Activated naive CD8-positive, alpha-beta T cell treated with anti-CD3 and anti-CD28 coated beads, Interleukin-2, amount 50 U/mL, for 24 hours (primary cell): ENCODE measurements at places on chromosomes 4 and X.

DNA sequence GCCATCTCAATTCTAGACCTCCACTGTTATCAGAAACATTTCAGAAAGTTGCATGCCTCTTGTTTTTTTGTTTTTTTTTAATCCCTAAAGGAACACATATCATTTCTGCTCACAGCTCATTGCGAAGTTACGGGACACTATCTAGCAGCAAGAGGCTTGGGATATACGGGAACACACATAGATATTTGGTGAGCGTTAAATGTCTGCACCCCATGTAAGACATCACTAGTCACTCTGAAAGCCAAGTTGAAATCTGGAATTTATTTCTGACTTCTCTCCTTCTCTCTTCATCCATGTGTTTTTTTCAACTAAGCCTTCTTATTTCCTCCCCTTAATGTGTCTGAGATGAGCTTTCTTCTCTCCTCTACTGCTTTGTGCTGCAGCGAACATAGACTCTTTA lies 683.7 kb downstream of the PDHA2 start:
- no peak for DNase-seq

DNA sequence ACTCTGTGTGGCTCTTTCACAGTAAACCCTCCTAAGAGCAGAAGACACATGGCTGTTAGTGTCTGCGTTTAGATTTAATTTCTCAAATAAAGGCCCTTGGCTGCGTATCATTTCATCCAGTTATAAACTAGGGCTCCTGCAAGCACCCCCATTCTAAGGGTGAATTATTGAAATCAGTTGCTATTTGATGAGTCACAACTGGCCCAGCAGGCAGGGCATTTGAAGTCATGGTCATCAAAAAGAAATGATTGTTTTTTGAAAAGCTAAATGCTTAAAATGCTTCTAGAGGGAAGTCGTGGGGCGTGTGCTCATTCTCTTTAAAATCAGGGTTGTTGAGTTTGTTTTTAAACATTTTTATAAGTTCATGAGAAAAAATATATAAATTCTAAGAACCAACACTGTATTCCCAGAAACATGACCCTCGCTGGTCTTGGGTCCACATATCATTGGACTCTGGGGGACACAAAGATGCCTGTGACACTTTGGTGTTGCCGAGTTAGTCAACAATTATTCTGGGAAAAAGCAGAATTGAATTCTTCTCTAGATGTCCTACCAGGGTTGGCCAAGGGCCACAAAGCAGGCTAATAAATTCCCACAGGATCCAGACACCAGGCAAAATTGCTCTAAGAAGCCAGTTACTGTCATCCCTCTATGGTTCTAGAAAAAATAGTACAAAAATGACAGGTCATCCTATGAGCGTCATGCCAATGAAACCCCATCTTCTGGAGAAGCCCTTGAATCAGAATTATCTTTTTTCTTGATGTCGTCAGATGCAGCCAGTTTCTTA lies 99.5 kb upstream of the MYOZ2 start:
- DNase-seq: no peak

- no peak for DNase-seq
Observed at GRCh38 chrX:154737136-154737535, 13.7 kb downstream of the GAB3 start.

- DNase-seq: no peak
Observed at GRCh38 chrX:115192244-115192700, 3.1 kb downstream of the RBMXL3 start.

DNA sequence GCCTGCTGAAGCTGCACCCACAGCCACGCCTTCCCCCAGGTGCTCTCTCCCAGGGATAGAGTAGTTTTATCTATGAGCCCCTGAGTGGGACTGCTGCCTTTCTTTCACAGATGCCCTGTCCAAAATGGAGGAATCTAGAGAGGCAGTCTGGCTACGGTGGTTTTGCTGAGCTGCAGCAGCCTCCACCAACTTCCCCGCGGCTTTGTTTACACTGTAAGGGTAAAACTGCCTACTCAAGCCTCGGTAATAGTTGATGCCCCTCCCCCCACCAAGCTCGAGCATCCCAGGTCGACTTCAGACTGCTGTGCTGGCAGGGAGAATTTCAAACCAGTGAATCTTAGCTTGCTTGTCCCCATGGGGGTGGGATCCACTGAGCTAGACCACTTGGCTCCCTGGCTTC lies 84.5 kb downstream of the PRKG2 start:
- no peak for DNase-seq

- DNase-seq: no peak
Observed at GRCh38 chr4:140135529-140136088, 18.4 kb downstream of the MAML3 start.

DNA sequence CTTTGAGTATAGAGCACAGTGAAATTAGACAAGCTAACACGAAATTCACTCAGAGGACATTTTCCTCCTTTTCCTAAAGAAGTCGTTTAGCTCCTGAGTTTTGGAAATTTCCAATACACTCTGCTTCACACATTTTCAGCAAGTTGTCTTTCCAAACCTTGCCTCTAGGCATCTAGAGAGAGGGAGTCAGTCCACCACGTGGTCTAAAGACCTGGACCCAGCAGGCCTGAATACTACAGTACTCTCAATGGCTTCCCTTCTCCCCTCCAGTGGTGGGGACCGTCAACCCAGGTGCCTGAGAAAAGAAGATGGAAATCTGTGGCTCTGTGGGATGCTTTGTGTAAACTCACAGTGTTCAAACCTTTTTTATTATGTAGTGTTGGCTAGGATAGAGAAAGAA lies 13.9 kb upstream of the SCML2 start:
- no peak for DNase-seq

GRCh38 chr4:2320746-2321145 lies 58.8 kb upstream of the MXD4 start:
- DNase-seq: no peak

DNA sequence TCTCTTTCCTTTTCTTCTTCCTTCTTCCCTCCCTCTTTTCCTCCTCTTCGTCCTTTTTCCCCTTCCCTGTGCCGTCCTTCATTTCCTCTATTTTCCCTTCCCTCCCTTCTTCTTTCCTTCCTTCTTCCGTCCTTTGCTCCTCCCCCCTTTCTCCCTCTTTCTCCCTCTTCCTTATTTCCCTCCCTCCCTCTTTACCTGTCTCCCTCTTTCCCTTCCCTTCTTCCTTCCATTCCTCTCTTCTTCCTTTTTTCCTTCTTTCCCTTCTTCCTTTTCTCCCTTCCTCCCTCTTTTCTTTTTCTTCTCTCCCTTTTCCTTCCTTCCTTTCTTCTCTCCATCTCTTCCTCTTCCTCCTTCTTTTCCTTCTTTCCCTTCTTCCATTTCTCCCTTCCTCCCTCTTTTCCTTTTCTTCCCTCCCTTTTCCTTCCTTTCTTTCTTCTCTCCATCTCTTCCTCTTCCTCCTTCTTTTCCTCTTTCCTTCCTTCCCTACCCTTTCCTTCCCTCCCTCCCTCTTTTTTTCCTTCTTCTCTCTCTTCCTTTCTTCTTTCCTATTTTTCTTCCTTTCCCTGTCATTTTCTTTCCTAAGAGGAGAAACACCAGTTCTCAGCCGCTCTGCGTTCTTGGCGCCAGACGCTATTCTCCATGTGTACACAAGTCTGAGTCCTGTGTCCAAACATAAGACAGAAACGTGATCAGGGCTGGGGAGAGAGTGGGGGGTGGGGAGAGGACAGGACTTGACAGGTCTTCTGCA lies 597.1 kb downstream of the MID1IP1 start:
- DNase-seq: no peak

DNA sequence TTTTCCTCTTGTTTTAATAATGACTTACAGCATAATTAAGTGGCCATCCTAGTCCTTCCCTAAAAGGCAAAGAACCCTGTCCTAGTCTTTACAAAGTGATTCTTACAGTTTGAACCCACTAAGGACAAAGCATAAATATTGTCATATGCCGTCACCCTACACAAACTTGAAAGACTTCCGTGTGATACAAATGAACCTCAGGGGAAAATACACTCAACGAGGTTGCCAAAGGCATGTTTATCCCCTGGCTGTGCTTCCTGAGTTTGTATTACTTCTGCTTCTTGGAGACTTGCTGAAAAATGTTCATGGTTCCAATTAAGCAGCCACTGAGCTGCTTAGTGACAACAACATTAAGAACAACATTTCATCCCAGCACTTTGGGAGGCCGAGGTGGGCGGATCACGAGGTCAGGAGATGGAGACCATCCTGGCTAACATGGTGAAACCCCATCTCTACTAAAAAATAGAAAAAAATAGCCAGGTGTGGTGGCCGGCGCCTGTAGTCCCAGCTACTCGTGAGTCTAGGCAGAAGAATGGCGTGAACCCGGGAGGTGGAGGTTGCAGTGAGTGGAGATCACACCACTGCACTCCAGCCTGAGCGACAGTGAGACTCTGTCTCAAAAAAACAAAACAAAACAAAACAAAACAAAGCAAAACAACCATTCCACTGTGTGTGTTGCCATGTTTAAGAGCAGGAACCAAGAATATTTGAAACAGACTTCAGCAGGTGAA lies 16.2 kb downstream of the RASSF6 start:
- DNase-seq: no peak

DNA sequence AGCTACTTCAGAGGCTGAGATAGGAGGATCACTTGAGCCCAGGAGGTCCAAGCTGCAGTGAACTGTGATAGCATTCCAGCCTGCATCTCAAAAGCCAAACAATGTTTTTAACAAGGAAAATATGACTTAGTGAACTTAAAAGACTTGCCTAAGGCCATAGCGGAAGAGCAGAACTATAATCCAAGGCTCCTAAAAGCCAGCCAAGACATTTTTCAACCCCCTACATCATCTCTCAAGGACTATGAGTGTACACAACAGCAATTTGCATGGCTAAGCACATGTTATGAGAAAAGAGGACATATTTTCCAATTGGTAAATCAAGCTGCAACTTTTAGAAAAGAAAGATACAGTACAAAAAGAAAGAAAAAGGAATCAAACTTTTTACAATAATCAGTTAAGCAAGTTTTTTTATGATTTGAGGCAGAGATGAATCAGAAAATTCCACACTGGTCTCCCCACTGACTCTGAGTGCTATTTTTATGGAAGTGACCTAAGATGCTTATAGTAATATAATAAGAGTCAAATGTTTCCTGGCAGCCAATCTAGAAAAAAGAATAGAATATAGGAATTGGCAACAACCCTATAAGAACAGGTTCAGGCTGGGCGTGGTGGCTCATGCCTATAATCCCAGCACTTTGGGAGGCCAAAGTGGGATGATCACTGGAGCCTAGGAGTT lies 9.8 kb upstream of the ACOT9 start:
- no peak for DNase-seq

DNA sequence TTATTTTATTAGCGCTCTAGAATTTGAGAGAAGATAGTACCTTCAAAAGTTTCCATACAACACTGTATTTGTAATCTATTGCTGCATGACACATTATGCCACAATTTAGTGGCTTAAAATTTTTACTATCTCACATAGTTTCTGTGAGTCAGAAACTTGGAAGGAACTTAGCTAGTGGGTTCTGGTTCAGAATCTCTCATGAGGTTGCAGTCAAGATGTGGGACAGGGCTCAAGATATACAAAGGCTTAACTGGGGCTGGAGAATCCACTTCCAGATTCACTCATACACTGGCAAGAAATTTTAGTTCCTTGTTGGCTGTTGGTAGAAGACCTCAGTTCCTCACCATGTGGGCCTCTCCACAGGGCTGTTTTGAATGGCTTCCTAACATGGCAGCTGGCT lies 11.5 kb upstream of the C4orf54 start:
- no peak for DNase-seq

DNA sequence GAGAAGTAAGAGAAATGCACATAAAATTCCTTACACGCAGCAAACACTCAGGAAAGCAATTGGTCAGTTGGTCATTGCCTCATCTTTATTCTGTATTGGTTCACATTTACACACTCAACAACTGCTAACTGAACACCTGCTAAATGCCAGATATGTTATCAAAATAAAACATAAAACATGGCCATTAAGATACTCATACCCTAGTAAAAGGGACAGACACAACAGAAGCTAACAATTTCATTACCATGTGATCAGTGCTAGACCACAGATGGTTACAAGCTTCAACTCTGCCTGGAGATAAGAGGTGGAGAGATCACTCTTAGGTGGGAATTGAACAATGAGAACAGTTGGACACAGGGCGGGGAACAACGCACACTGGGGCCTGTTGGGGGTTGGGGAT lies 26.2 kb downstream of the TEC start:
- no peak for DNase-seq

DNA sequence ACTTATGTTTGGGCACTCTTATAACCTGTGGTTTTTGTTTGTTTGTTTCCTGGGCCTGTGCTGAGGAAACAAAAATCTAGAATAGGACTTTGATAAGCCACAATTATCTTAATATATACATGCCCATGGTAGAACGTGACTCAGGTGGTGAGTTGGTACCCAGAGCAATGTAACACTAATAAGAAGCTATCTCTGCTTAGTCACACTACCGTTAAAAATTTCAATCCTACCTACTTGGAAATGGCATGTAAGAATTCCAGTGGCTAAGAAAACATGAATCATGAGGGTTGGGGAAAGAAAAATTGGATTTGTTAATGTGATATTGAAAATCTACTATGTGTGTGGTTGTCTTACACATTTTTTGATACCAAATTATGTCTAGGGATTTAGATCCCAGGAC lies 30.5 kb upstream of the ADGRG2 start:
- no peak for DNase-seq

DNA sequence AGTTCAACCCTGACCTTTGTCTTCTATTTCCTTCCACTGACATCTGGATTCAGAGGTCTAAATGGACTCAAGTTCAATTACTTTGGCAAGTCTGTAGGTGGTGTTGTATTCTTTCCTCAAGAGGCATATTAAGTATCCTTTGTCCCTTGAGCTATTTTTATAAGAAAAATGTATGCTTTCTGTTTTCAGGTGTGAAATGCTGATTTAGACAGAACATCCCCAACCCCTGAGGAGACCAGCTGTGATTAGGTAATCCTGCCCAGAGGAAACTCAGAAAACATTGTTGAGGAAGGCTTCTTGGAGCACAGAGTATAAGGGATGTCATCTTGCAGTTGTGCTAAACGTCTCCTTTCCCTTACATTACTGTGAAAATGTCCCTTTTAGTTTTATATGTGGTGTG lies 46.6 kb upstream of the EGFL6 start:
- no peak for DNase-seq

GRCh38 chr4:117387072-117387471 lies 301.7 kb upstream of the TRAM1L1 start:
- DNase-seq: no peak

DNA sequence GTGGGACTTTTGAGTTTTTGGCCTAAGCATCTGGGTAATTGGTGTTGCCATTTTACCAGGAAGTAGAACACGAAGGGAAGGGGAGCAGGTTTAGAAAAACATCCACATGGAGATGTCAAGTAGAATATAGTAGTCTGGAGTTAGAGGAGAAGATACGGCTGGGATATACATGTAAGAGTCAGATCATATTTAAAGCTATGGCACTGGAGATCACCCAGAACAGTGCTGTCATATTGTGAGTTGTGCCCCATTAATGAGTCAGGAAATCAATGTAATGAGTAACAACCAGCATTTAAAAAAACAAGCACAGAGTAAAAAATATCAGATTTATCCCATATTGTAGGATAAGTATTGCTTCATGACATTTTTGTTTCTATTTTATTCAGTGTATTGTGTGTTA lies 4.2 kb downstream of the GSTCD start:
- DNase-seq: no peak

DNA sequence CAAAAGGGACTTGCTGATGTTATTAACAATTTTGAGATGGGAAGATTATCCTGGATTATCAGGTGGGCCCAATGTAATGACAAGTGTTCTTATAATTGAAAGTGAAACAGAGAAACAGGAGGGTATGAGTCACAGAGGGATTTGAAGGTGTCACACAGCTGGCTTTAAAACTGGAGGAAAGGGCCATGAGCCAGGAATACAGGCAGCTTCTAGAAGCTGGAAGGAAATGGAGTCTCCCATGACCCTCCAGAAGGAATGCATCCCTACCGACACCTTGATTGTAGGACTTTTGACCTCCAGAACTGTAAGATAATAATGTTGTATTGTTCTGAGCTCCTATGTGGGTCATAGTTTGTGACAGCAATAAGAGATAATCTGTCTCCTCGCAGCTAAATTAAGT lies 98.0 kb upstream of the STIM2 start:
- DNase-seq: no peak
